ENCODE measurements at places on chromosomes 12 and 14.
A peak's percentile ranks its signal among the peaks of the same experiment; 100 is the strongest.

DNA sequence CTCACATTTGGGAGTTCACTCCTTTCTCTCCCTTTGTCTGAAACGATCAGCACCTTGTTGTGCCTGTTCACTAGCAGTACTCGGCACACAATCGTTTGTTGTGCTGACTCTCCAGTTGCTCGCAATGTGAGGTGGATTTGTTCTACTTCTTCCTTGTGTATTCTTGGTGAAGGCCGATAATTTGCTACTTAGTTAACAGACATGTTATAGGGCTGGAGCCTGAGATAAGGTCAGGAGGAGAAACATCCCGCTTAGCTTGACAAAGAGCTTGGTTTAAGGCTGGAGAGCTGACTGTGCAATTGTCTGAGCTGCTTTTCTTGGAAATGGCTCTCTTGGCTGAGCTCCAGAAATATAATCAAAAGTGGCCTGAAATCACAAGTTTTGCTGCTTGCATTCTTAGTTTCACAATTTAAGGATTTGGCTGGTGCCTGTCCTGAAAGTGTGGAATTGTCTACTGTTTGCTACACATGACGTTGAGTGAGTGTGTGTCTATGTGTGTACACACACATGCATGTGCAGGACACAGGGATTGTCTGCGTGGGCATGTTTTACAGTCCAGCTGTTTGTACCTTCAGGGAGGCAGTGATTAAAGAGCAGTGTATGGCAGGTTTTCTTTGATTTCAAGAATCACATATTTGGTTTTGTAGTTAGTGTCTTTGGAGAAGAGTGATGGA is 77.7 kb downstream of the ARF6 start:
- peak; percentile 25 for ATAC-seq

DNA sequence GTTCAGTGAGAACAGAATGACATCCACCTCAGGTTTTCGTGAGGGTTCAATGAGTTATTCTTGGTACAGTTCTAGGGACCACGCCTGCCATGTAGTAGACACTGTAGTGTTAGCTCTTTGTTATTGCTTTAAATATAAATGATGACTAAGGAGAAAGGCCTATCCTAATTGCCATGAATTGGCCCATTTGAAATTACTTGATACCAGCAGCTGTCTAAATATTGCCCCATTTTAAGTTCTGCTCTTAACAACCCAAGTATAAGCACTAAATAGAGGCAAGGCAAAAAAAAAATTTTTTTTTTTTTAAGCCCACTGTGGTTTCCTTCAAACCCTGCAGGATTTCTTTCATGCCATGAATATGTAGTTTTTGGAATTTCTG is 84.5 kb downstream of the BORCS5 start:
- ATAC-seq = no peak

DNA sequence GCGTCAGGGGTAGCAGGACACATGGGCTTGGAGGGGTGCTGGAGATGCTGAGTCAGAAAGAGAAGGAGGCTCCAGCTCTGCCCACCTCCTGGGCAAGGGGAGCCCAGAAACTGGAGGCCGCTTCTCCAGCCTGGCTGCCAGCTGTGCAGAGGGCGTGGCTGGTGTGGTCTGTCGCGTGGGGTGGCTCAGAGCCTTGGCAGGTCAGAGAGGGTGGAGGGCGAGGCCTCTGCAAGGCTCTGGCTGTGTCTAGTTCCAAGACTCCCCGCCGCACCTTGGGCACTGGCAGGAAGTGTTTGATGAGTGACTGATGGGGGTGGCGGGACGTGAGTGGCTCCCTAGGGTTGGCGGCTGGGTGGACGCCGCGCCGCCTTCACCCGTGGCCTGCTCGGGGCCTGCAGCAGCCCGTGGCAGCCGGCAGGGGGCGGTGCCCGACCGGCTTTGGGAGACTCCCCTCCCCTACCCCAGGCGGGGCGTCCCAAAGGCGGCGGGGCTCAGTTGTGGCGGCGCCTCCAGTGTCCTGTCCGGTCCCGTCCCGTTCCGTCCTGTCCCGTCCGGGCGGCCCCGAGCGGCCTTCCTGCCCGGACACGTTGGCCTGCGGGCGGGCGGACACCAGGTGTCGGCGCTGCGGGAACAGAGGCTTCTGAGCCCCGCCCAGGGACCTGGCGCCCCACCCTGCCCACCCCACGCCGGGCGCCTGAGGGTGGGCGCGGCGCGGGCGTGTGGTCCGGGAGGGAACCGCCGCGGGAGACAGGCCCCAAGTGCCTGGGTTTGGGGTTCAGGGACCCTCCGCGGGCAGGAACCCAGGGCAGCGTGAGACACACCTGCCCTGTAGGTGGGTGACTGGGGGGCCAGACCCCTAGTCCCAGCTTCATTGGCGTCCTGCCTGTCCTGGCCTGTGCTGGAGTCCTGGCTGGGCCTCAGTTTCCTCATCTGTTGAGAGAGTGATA is 39.7 kb downstream of the KRT80 start:
- ATAC-seq = peak; percentile 56

DNA sequence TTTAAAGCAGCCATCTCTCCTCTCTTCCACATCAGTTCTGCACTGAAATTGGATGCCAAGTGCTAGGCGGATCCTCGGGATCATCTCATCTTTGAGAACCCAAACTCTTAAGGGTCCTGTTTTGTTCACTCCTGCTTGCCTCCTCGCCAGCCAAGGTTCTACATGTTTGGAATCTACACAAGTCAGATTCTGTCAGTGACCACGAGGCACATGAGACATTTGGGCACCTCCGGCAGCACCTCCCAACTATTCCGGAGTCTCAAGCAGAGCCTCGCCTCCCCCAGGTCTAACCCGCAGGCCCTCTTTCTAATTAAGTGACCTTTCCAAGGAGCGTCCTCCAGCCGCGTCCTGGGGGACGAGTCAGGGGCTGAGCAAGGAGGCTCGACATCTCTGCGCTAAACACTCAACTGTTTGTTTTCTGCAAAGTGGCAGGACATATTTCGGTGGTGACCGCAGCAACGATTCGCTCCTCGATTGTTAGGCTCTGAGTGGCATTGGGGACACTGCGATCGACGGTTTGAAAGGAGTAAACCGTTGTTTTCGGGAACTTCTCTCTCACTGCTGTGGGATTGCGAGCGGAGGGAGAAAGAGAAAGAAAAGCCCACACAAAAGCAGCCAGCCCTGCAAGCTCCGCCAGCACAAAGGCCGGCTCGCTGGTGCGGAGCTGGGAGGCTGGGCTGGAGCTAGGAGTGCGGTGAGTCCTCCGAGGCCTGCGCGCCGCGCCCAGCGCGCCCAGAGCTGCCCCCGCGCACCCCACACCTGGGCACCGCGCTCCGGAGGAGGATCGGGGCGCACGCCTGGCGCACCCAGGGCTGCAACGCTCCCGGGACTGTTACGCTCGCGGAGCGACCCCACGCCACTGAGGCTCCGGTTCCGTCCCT is 640 bp downstream of the ARMH4 start:
- ATAC-seq = peak; percentile 53
